ENCODE measurements at places on chromosomes 16 and 17.

DNA sequence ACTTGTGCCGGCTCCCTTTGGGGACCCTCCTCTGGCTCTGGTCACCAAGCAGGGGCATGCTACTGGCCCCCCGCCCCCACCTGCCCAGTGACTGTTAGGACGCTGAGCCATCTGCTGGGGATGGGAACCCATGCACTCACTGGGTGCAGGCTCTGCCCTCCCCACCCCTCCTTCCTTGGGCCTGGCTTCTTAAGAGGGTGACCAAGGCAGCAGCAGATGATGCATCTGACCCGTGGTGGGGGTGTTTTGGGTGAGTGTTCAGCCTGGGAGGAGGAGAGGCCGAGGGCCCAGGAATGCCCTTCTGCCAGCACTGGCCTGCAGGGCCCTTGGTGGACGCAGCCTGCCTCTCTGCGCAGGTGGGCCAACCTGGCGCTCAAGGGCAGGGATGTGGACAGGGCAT lies 19.2 kb upstream of the MTSS2 start:
- DNase-seq = no peak

DNA sequence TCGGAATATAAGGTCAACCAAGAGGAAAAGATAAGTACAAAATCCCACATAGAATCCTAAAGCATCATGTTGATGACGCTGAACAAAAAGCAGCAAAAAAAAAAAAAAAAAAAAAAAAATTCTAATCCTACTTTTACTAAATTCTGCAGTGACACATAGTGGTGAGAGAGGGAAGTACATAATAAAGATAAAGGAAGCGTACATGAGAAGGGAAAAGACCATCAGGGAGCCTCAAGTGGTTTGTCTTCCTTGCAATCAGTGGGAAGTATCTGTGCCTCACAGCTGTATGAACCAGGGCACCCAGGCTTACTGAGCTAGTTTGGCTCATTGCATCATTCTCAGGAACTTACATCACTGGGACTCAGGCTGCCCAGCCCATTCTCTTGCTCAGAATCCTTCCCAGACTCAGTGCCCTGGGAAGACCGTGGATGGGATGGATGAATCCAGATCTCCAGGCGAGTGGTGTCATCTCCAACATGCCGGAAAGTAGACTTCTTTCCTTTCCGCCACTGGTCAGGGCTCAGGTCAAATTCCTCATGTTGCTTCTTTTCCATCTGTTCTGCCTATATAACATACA lies 21.2 kb downstream of the SMG6 start:
- no peak for DNase-seq

DNA sequence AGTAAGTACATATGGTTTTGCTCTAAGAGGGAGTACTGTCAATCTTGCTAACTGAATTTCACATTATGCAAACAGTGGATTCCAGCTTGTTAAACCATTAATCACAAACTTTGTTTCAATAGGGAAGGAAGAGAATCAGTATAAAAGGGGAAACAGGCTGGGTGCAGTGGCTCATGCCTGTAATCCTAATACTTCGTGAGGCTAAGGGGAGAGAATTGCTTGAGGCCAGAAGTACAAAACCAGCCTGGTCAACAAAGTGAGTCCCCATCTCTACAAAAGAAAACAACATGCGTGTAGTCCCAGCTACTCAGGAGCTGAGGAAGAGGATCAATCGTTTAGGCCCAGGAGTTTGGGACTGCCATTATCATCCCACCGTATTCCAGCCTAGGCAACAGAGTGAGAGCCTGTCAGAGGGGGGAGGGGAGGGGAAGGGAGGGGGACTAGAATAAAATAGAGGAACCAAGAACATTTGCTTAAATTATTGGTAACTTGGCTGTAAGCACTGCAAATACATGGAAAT lies 65.7 kb downstream of the FBXL20 start:
- DNase-seq = no peak

- no peak for DNase-seq
These were observed 13.5 kb downstream of the CDIPT start for GRCh38 chr16:29849505-29849904.

- no peak for DNase-seq
These were observed 656 bp upstream of the IGFBP4 start for GRCh38 chr17:40442392-40443195.

DNA sequence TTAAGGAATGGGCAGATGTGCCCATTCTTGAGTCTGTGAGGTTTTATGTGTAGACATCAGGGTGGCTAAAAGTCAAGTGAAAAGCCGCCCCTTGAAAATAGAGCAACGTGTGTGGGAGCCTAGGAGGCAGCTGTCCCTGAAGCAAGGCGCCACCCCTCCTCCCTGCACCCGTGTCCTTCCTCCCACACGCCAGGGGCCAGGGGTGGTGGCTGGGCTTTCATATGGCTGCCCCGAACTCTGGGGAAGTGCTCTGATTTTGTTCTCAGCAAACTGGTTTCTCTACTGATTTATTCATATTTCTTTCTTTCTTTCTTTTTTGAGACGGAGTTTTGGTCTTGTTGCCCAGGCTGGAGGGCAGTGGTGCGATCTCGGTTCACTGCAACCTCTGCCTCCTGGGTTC lies 4.7 kb downstream of the ZNF750 start:
- no peak for DNase-seq

GRCh38 chr16:80171746-80172145 lies 369.0 kb upstream of the DYNLRB2 start:
- DNase-seq = no peak

- DNase-seq = no peak
These were observed 291.1 kb downstream of the FOXL1 start for GRCh38 chr16:86869288-86870022.

GRCh38 chr16:15041271-15042004 lies 14.4 kb downstream of the NTAN1 start:
- no peak for DNase-seq

DNA sequence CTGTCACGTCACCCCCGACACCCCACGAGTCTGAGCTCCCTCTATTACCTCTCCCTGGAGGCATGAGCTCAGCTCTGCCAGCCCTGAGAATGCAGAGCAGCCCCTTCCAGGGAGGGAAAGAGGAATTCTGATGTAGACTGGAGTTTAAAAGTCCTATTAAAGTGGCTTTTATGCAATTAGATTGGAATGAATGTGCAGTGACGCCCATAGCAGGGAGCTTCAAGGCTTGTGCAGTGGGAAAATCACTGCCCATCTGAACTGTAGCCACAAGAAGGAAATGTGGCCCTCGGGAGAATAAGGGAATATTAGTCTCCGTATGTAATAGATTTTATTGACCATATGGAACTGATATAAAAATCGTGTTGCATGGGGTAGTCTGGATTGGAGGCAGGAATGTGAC lies 66.9 kb downstream of the ZNF423 start:
- no peak for DNase-seq

- no peak for DNase-seq
These were observed 292.4 kb upstream of the HSBP1 start for GRCh38 chr16:83515395-83515794.

GRCh38 chr16:69182730-69183416 lies 4.1 kb upstream of the SNTB2 start:
- DNase-seq = no peak

DNA sequence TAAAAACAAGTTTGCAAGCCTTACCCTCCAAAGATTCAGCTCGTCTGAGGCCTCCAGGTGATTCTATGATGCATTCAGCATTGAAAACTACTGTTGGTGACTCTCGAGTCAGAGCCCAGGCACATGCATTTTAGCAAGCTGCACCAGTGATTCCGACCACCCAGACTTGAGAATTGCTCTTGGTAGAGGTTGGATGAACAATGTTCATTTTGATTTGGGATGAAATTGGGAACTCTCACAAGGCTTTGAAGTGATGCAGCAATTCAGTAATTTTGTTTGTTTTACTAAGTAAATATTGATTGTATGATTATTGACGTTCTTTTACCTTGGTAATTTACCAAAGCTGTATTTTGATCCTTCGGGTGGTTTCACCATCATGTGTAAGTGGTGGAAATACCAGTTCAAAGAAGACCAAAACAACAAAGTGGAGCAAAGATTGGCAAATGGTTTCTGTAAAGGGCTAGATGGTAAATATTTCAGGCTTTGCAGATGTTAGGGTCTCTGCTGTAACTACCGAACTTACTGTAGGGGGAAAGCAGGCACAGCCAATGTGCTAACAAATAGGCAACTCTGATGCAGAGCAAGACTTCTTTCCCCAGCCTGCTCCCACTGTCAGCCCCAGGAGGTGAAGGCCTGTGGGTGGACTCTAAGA lies 11.8 kb downstream of the ALDH3A2 start:
- no peak for DNase-seq

- DNase-seq = no peak
These were observed 26.6 kb upstream of the KRT17 start for GRCh38 chr17:41650794-41651624.

DNA sequence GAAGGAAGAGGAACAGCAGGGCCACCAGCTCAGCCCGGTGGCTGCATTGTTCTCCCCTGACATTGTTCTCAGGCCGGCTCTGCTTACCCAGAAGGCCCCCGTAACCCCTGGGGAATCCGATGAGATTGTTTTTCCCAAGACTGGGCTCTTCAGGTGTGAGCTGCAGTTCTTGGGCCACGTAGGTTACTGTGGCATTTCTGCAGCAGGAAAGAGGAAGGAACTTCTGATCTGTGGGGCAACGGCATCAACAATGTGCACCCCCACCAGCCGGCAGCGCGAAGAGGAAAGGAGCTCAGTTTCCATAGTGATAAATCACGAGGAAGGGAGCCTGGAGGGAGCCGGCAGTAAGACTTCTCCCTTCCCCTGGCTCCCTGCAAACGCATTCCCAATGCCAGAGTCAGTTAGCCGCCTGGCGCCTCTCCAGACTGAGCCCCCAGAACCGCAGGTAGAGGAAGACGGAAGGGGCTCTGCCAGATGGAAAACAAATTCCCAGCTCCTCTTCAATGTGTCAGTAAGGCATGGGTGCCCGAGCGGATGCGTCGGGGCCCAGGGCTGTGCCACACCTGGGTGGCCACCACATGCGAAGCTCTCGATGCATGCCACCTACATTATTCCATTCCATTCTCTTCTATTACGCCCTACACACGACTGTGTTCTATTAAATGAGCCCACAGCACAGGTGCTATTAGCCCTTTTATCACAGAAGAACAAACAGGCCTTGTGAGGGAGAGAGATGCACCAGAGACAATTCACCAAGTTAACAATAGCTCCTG lies 21.5 kb upstream of the PECAM1 start:
- DNase-seq = no peak

DNA sequence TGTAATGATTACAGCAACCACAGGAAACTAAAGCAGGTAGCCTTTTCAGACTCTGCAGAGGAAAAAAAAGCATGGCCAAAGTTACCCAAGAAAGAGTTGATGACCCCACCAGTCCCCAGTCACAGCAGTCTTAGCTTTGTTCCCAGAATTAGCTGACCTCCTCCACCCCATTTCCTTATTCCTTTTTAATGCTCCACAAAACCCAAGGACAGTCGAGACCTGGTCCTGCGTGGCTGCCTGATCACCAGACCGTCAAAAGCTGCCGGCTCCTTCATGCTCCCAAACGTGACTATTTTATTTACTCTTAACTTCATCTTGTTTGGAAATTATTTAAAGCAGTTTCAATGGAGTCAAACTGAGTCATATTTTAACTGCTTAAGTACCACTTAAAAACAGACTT lies 28.7 kb upstream of the MED9 start:
- DNase-seq = no peak

- DNase-seq = no peak
These were observed 129.9 kb downstream of the RAP1GAP2 start for GRCh38 chr17:2926019-2926650.

GRCh38 chr16:54285414-54286089 lies 1.0 kb downstream of the IRX3 start:
- DNase-seq = no peak

GRCh38 chr17:32910769-32911168 lies 17.2 kb upstream of the TMEM98 start:
- DNase-seq = no peak

DNA sequence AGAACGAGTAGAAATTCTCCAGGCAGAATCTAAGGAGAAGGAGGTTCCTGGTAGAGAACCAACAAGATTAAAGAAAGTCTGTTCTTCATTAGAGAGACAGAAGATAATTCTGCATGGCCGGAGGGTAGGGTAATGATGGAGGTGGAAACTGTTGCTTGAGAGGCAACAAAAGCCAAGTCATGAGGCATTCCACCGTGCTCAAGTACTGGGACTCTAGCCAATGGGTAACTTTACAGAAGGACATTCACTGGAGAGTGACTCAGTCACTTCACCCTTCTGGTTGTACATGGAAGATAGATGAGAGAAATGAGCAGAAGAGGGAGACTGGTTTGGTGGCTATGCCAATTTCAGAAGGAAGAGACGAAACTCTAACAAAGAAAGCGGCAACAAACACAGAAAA lies 53.6 kb upstream of the ANKFN1 start:
- DNase-seq = no peak

GRCh38 chr17:35373984-35374765 lies 754 bp upstream of the SLFN11 start:
- DNase-seq = peak; percentile 70

DNA sequence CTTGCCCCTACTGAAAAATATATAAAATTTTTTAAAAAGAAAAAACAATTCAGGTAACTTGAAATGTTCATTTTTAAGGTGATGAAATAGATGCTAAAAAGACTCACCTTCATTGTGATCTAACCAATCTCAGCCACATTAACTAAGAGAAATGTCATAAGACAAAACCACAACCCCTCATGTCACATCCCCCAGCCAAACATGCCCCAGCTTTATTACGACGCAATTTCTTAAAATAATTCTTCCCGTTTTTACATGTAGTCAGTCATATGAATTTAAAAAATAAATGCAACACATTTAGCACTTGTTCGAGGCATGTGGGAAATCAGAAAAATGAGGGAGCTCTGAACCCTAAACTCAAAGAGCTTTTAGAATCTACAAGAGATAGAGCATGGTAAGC lies 9.5 kb downstream of the AMFR start:
- no peak for DNase-seq

DNA sequence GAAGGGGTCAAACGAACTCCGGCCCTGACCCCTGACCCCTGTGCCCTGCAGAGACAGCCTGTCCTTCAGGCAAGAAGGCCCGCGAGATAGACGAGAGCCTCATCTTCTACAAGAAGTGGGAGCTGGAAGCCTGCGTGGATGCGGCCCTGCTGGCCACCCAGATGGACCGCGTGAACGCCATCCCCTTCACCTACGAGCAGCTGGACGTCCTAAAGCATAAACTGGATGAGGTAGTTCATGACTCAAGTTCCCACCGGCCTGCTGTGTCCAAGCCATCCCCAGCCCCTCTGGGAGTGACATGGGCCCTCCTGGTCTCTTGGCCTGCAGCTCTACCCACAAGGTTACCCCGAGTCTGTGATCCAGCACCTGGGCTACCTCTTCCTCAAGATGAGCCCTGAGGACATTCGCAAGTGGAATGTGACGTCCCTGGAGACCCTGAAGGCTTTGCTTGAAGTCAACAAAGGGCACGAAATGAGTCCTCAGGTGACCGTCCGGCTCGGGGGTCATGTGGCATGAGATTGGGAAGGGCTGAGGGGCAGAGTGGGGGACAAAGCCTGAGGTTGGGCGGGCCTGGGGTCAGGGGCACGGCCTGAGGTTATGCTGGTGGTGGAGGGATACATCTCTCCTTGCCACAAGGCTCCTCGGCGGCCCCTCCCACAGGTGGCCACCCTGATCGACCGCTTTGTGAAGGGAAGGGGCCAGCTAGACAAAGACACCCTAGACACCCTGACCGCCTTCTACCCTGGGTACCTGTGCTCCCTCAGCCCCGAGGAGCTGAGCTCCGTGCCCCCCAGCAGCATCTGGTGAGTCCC lies 5.7 kb downstream of the MSLN start:
- DNase-seq = no peak

GRCh38 chr17:66889480-66890230 lies 54.7 kb downstream of the CACNG5 start:
- no peak for DNase-seq

Measured in activated CD4-positive, alpha-beta T cell treated with anti-CD3 and anti-CD28 coated beads for 48 hours (primary cell).